ENCODE measurements at places on chromosomes 3 and 15.

DNA sequence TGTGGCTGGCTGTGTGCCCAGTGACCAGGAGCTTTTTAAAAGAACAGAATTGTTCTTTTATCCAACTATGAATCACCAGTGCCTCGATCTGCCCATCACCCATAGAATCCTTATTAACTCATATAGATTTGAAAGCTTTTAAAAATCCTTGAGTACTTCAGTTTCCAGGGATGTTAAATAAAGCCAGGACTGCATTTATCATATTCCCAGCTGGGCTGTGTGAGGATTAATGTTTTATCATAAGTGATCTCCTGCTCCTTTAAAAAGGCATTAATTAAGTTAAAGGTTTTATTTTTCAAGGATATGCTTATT is 234.0 kb downstream of the MYRIP start:
- DNase-seq, result peak; percentile 47

GRCh38 chr15:69035918-69036258 is 21.4 kb downstream of the NOX5 start:
- no peak for DNase-seq

GRCh38 chr3:171176244-171176933 is 149.9 kb upstream of the SLC2A2 start:
- DNase-seq, result no peak

DNA sequence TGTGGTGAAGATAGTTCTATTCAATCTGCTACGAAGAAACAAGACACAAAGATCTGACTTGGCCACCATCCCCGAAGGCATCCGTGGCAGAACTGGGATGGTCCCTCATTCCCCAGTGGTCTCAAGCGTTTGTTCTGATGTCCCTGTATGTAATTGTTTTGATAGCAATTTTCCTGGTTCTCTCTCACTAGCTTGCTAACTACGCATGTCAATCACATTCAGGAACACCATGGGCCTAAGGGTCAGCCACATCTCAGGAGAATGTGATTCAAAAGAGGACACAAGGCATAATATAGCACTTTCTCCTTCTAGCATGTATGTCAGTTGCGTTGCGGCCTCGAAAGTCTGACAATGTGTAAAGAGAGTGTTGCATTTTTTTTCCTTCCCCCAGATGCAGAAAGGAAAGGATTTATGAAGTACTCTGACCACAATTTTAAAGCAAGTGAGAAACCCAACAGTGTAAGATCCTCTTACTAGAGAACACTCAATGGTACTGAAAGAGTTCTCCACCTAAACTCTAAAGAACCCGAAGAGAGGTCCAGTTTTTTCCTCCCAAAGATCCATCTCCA is 32.0 kb upstream of the TCF12 start:
- peak; percentile 18 for DNase-seq

- peak; percentile 64 for DNase-seq
These were observed 113.5 kb downstream of the VGLL4 start for GRCh38 chr3:11530153-11530721.

DNA sequence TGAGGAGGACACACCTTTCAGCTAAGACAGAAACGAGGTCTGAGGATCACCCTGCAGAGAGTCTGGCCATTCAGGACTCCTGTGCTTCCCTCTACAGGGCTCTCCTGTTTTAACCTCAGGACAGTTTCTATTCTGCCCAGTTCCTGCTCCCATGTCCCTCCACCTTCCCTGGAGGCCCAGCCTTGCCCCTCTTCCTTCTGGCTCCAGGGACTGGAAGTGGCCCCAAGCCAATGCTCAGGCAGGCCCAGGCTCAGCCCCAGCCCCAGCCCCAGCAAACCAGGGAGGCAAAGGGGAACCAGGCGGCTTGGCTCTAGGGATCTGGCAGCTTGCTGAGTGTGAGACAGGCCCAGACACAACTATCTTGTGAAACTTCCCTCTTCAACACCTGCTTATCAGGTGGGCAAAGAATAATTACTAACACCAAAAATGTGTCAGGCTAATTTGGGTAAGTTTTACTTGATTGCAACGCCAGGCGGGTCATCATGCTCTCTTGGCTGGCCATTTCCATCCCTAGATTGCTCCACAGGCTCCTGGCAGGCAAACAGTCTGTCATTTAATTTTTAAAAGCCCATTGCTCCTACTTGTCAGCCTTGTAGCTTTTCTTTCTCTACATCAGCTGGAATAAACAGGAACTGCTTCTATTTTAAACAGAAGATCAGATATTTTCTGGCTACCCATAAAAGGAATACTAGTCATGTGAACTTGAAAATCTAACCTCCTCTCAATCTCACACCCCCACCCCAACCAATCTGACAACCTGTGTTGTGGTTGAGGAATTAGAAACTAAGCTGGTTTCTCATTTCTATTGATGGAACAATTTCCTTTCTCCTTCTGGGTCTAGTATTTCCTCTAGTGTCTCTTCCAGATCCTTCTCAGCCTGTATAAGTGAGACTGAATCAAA is 33.5 kb downstream of the UPK1B start:
- DNase-seq, result no peak

DNA sequence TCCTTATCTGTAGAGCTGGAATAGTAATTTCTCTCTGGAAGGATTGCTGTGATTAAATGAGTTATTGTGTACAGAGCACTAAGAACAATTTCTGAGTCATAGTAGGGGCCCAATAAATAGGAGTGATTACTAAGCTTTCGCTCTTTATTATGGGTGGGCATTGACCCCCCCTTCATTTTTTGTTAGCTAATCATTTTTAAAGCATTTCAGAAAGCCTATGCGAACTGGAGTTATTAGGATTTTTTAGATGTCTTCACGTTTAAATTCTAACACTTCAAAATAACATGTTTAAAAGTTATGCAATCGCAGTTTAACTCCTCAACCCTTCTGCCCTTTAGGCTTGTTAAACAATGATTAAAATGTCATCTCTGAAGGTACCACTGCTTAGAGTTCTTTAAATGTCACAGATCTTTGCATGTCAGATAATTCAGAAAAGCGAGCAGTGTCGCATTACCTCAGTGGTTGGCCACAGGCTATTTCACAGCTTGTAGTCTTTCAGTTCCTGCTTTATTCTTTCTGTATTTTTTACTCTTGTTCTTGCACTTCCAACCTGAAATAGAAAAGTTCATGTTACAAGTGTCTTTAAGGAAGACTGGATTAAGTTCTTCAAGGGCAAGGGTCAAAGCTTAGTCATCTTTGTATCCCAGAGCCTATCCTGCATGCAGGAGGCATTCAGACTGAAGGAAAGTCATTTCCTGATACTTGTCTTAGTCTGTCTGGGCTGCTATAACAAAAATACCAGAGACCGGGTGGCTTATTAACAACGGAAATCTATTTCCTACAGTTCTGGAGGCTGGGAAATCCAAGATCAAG is 102.9 kb downstream of the FNDC3B start:
- DNase-seq, result no peak

DNA sequence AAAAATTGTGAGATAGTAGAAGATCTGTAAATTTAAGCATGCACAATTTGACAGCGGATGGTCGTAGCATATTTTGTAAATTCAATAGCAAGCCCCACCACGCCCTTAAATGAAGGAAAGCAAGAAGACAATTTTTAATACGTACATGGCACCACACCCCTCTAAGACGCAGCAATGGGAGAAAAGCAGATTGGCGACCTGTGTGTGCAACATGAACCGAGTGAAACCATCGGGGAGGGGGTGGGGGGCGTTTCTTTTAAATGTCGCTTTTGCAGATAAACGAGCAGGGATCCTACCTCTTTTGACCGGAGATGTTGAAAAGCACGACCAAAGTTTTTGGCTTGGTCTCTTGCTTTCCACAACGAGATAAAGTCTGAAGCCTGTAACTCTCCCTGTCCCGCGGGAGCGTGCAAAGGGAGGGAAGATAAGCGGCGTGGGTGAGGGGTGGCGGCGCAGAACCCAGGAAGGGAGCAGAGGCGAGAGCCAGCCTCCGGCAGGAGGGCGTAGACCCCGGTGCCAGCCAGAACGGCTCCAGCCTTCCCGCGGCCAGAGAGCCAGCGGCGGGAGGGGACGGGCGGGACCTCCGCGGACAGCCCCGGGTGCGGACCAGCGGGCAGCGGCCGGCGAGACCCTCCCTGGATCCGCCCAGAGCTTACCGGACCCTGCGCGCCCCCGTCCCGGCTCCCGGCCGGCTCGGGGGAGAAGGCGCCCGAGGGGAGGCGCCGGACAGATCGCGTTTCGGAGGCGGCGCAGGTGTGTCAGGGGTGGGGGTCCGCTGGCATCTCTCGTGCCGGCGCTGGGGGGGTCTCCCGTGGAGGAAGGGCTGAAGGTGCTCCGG is at the start of gene CHL1:
Gene CHL1, plus strand, starts transcription at position 453 of the 838 bp plus-strand sequence. CDS start 123,014 bp downstream, outside the sequence.
- DNase-seq, result peak; percentile 24

DNA sequence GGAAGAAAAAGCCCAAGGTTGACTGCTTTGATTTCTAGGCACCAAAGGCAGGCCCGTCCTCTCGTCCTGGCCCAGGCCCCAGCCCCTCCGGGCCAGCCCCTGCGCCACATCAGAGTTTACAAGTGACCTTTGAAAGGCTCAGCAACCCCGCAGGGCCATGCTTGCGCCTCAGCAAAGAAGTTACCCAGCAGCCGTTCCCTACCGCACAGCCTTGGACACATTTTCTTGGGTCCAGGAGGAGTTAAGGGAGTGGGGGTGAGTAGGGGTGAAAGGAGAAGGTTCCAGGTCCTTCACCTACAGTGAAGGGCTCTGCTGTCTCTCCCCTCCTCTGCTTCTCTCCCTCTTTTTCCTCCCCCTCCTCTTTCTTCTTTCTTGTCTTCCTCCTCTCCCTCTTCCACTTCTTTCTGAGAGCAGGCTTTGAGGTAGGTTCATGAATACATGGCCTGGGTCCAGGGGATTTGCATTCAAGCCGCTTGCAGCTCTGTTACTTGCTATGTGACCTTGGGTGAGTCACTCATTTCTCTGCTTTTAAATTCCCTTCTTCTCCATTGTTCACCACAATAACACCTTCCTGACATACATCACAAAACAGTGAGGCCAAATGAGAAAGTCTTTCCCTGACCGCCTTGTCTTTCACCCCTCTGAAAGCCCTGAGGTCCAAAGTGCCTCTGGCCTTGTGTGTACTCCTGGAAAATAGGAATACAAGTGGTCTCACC is 223.3 kb upstream of the TPRG1 start:
- peak; percentile 54 for DNase-seq

- no peak for DNase-seq
These were observed 18.8 kb downstream of the SEC61A1 start for GRCh38 chr3:128070898-128071591.

Measured in right hindlimb (tissue), 1 donor.